ENCODE measurements at places on chromosomes 16 and 17. TPM values are rescaled to one million over a fixed set of nuclear protein-coding genes. Genes with fewer than 3 reads are reported as not detected.
A peak's percentile ranks its signal among the peaks of the same experiment; 100 is the strongest.

The ETV4 gene
- 0.86 TPM for total RNA-seq

The CES1 gene
- 2,231 TPM for total RNA-seq

The AIPL1 gene
- total RNA-seq, result not detected

The TBC1D3I gene
- 0.19 TPM for total RNA-seq

The SLC12A3 gene
- total RNA-seq, result not detected

The C17orf78 gene
- total RNA-seq, result not detected

DNA sequence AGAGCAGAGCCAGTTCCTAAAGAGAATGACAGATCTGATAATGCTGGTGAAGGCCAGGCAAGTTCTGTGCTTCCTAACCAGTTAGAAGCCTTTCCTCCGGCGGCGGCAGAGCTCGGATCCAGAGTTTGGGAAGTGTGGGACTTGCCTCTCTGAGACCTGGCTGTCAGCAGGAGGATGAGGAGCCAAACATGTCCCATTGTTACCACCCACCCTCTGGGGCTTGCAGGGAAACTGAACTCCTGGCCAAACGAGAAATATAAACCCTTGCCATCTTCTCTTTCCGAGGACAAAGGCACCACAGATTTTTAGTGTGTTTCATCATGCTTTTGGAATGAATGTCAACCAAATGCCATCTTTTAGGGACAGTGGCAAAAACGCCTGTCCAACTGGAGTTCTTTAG is 80.2 kb upstream of the SMURF2 start:
- no peak for DNase-seq

GRCh38 chr16:20881503-20881878 is 18.7 kb downstream of the DCUN1D3 start:
- DNase-seq, result no peak

- peak; percentile 34 for DNase-seq
These were observed 7.6 kb downstream of the CDH16 start for GRCh38 chr16:66911112-66911511.

- peak; percentile 60 for DNase-seq
These were observed 986 bp downstream of the HAPSTR1 start for GRCh38 chr16:9092282-9092977.

DNA sequence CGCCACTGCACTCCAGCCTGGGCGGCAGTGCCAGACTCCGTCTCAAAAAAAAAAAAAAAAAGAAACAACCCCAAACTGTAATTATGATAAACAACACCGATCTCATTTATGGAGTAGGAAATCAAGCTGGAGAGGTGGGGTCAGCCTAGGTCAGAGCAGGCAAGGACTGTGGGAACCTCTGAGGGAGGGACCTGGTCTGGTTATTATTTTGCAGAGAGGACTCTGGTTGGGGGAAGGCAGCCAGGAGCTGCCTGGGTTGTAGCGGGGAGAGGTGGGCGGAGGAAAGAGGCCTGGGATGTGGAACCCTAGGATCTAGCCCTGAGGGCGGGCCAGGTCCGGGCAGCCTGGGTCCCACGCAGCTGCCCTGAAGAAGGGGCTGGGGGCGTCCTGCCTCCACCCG is 10.9 kb upstream of the HS3ST6 start:
- no peak for DNase-seq

- DNase-seq, result no peak
These were observed 15.7 kb downstream of the SLC16A3 start for GRCh38 chr17:82244413-82245133.

- DNase-seq, result no peak
These were observed 9.9 kb downstream of the C16orf46 start for GRCh38 chr16:81067166-81067565.

- DNase-seq, result no peak
These were observed 14.0 kb upstream of the C16orf78 start for GRCh38 chr16:49359591-49359990.

DNA sequence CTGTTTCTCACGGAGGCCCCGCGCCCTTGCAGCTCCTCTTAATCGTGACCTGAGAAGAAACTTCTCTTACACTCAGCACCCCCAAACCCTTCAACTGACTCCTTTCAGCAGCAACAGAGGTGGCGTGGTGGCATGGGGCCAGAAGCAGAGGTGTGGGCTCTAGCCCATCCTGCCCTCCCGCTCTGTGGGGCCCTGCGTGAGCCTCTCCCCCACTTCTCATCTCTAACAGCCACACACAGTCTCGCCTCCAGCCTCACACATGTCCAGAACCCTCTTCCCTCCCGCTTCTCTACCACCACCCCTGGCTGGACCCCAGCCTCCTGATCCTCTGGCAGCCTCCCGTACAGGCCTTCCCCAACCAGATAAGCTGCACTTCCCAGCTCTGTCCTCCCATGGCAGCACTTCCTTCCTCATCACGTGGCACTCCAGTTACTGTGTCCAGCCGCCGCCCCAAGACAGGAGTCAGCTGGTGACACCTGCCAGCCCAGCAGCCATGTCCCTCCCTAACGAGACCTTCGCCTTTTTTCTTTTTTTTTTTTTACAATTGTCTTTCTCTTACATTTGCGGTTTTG is 30.5 kb downstream of the NSMCE1 start:
- peak; percentile 55 for DNase-seq

- DNase-seq, result no peak
These were observed 17.2 kb downstream of the CASKIN2 start for GRCh38 chr17:75498039-75498725.

DNA sequence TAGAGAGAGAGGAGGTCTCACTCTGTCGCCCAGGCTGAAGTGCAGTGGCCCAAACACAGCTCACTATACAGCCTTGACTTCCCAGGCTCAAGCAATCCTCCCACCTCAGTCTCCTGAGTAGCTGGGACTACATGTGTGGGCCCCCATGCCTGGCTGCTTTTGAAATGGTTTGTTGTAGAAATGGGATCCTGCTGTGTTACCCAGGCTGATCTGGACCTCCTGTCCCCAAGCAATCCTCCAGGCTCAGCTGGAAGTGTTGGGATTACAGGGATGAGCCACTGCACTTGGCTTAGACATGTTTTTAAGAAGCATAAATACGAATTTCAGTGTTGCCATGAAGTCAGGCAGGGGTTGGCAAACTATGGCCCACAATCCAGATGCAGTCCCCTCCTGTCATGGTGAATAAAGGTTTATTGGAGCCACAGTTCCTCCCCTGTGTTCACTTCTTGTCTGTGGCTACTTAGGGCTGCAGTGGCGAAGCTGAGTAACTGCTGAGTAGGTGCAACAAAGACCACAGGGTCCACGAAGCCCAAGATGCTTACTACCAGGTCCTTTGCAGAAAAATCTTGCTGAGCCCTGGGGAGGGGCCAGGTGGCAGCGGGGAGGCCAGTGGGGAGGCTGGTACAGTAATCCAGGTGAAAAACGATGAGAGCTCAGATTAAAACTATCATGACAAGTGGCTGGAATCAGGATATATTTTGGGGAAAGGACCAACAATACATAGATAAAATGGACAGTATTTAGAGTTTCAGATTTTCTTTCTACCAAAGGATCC is 35.2 kb downstream of the TNFRSF13B start:
- no peak for DNase-seq

DNA sequence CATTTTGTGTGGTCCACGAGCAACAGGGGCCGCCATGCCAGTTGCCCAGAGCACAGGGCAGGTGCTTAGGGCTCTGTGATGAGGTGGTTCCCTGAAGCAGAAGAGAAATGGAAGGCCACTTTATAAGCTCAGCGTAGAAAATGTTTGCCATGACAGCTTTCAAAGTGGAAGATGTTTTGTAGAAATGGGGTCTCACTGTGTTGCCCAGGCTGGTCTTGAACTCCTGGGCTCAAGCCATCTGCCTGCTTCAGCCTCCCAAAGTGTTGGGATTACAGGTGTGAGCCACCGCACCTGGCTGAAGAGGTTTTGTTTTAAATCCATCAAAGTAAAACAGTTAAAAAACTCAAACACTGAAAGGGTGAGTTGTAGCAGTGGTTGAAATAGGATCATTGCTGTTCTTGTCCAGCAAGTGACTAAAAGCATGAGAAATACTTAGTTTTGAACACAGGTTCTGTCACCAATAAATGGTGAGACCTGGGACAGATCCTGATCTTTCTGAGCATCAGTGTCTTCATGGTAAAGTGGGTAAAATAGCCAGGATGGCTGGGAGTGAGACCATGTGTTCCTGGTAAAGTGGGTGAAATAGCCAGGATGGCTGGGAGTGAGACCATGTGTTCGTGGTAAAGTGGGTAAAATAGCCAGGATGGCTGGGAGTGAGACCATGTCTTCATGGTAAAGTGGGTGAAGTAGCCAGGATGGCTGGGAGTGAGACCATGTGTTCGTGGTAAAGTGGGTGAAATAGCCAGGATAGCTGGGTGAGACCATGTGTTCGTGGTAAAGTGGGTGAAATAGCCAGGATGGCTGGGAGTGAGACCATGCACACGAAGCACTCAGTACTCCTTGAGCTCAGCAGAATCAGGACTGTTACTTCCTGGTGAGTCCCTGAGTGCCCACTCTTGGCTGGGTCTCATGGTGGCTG is 46.0 kb downstream of the BANP start:
- no peak for DNase-seq

DNA sequence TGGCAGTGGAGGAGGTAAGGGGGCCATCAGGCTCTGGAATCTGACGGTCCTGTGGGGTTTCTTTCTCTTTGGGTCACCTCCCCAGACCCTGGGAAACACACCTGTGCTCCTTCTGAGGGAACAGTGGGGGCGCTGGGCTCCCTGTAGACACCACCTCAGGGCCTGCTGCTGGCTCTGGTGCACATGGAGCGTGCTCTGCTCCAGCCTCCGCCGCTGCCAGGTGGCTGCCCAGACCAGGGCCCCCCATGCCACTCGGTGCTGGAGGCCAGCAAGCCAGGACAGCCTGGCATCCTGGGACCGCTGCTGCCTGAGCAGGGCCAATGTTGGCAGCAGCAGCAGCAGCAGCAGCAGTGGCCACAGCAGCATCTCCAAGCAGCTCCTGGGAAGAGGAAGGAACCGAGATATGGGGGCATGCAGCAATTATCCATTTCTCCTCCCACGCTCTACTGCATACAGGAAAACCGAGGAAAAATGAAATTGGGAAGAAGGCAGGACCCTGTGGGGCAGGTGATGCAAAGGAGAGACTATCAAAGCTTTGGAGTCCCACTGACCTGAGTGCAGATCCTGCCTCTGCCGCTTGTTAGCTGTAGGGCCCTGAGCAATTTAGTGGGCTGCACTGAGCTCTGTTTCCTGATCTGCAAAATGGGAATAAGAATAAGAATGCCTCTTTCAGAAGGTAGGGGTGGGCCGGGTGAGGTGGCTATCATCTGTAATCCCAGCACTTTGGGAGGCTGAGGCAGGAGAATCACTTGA is 902 bp downstream of the GHDC start:
- DNase-seq, result no peak

DNA sequence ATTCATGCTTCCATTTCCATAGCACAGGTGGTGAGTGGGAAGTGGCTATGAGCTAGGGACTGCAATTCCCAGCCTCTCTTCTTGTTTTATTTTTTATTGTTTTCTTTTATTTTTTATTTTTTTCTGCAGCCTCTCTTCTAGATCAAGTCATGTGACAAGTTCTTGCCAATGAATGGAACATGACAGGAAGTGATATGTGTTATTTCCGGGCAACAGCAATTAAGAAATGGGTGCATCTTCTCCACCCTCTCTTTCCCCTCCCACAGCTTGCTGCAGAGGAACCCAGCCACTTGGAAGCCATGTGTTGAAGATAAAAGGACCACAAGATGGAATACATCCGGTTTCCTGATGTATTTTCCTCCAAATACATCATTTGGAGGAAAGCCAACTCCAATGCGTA is 23.6 kb downstream of the IRX5 start:
- DNase-seq, result no peak

DNA sequence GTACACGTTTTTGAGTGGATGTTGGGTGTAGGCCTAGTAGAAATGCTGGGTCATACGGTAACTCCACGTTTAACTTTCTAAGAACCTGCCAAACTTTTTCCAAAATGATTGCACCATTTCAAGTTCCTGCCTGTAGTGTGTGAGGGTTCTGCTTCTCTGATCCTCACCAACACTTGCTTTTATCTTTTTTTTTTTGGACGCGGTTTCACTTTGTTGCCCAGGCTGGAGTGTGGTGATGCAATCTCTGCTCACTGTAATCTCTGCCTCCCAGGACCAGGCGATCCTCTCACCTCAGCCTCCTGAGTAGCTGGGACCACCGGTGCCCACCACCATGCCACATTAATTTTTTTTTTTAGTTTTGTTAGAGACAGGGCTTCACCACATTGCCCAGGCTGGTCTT is 23.5 kb downstream of the ZNF750 start:
- no peak for DNase-seq

DNA sequence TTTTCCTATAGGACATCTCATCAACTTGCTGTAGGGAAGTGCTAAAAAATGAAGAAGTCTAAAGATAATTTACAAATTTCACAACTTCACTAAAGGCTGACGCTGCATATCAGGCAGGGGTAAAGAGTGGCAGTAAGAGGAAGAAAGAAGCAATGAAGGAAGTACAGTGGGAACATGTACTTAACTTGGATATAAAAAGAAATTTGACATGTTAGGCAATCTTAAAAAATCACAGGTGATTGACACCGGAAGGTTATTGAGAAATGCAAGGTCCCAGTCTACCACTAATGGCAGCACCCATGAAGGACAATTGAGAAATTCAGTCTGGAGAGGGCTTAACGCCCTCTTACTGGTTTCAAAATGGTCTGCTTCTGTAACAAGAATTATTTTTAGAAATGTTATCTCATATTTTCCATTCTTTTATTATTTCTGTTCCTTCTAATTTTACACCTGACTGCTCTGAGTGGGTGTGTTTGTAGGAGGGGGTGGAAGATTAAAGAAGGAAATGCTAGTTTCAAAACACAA is 358.1 kb downstream of the KCNJ2 start:
- DNase-seq, result no peak

DNA sequence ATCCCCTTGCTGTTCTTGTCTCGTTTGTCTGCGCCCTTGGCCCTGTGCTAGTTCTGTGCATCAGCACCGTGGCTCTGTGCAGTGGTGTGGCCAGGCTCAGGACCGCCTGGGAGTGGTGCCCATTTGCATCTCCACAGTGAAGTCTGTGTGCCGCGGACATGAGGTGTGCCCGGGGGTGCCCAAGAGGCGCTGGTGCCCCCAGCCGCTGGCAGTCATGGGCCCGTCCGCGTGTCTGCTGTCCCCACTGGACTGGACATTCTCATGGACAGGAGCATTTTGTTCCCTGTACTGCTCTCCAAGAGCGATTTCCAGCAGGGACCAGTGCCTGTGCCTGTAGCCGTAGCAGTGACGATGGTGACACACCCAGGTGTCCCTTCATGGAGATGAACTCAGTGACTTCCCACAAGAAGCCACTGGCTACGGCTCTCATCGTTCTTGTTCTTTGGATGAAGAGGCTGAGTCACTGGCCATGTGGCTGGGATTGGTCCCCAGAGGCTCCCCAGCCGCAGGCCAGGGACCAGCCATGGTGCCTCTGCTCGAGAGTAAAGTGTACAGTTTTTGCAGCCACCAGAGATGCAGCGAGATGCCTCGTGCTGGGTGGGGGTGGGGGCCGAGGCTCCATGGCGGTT is 13.0 kb upstream of the MC1R start:
- DNase-seq, result no peak

GRCh38 chr16:66382966-66383299 is 16.4 kb downstream of the CDH5 start:
- DNase-seq, result no peak
